ENCODE measurements at places on chromosomes 4 and X.

DNA sequence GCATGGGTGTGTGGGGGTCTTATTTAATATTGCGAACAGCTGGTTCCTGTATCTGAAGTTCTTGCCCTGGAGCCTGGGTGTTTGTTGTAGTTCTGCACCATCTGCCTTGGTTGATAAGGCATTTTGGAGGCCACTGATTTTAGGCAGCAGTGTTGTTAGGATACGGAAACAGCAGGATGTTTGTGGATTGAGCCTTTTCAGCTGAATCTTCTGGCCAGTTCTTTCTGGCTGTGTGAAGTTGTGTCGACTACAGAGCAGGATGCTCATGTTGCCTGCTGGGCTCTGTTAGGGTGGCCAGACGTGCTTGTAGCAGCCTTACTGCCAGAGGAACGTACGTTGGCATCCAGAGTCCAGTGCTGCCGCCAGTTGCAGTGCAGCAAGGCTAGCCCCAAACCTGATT, 134.2 kb downstream of the PTTG2 start:
- DNase-seq, result no peak

DNA sequence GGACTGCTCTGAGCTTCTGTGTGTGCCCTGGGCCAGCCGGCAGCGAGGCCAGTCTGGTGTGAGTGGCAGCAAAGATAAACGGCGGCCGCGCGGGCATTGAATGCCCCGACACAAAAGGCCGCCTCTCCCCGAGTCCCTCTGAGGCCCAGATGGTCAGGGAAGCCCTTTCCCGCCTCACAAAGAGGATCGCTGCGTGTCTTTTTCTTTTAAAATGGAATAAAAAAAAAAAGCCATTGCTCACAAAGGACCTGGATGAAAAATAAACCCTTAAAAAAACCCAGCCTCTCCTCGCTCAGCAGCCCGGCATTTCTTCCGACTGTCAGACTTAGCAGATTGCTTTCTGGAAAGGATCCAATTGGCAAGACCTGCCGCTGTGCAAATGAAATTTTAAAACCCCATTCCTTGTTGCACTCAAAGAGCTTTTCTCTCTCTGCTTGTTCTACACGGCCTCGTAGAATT, 578.7 kb downstream of the BCOR start:
- no peak for DNase-seq

- no peak for DNase-seq
Measured at GRCh38 chr4:143253166-143253565, 68.4 kb downstream of the USP38 start.

- no peak for DNase-seq
Measured at GRCh38 chr4:165085946-165086345, 26.7 kb downstream of the TMEM192 start.

DNA sequence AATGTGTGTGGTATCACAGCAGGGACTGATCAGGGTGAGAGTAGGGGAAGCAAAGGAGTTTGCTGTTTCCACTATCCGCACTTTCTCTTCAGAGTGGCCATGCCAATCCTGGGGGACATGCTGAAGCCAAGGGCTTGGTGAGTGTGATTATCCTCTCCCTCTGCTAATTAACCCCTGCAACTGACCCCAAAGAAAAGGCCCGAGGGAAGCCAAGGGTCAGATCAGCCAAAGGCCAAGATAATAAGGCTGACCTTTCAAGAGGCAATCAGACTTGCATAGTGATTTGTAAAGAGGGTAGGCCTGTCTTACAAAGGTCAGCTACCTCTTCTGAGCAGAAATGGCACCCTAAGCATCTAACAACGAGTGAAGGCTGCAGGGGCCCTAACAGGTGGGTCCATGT, 420.5 kb upstream of the CPEB2 start:
- DNase-seq, result no peak
